ENCODE measurements at places on chromosomes 3 and 15.

DNA sequence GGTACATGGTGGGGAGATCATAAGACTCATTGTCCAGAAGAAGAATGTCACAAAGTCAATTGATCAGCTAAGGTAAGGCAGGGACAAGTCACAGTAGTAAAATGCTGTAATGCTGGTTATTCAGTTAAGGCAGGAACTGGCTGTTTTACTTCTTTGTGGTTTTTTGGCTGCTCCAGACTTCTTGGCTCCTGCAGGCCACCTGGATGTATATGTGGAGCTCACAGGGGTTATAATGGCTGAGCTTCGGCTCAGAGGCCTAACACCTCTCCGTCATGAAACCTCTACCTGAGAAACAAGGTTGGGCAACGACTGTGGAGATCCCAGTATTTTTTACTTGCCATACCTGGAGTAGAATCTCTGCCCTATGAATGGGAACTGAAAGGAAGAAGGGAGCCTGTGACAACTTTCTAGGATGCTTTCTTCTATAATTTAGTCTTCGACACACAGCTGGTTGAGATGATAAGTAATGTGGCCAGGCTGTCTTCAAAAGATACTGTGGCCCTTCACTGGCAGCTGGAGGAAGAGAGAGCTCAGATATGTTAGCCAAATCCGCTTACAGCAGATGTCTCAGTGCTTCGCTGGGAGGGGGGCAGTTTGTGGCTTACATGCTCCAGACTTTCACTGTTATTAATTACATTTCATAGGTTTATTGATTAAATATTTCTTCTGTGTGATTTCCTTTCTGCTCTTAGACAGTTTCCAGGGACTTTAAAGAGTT lies 887.8 kb downstream of the IGSF11 start:
- DNase-seq = no peak

DNA sequence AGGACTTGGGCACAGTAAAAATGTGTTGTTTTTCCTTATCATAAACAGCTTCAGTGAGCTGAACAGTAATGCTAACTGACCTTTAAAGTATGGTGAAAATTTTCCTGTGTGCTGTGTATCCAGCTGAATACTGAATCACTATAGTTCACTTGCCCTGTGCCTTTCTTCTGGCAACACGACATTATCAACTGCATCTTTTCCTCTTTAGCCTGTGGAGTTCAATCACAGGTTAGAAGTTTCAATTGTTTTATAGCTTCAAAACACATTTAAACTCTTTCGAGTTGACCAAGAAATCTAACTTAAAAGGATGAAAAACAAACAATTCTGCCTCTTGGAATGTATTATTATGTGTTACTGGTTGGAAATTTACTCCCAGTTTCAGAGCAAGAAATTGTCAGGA lies 1120.7 kb upstream of the ALCAM start:
- DNase-seq = no peak

- no peak for DNase-seq
These were observed 57.7 kb upstream of the ATG7 start for GRCh38 chr3:11214451-11214978.

- DNase-seq = no peak
These were observed 5.5 kb downstream of the GATA2 start for GRCh38 chr3:128487538-128487812.
